ENCODE measurements at places on chromosomes 2 and 18.

GRCh38 chr18:68316636-68317035 lies 398.3 kb downstream of the TMX3 start:
- DNase-seq: no peak

DNA sequence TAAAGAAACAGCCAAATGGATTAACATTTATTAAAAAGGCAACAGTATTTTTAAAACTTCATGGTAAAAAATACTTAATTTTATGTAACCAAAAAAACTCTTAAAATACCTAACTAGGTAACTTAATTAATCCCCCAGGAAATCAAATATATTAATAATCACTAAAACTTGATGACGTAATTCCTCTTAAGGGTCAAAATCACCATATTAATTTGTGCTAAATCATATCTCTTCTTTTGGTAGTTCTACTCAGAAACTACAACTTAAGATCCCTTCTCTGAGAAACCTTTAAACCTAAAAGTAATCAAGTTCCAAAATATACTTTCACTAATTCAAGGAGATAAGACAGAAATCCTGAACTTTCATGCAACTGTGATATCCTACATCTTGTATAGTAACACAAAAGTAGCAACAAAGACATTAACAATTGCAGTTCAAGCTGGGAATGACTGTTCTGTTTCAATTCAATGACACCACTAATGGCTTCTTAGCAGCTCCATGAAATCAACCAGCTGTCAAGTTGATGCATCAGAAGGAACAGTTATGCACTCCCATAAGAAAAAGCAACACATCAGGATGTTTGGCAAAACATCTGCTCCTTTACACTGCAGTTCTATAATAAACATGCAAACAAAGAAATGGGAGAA lies 4.0 kb downstream of the BAZ2B start:
- DNase-seq: peak; percentile 21

GRCh38 chr18:5510135-5510846 lies 33.5 kb downstream of the EPB41L3 start:
- no peak for DNase-seq

DNA sequence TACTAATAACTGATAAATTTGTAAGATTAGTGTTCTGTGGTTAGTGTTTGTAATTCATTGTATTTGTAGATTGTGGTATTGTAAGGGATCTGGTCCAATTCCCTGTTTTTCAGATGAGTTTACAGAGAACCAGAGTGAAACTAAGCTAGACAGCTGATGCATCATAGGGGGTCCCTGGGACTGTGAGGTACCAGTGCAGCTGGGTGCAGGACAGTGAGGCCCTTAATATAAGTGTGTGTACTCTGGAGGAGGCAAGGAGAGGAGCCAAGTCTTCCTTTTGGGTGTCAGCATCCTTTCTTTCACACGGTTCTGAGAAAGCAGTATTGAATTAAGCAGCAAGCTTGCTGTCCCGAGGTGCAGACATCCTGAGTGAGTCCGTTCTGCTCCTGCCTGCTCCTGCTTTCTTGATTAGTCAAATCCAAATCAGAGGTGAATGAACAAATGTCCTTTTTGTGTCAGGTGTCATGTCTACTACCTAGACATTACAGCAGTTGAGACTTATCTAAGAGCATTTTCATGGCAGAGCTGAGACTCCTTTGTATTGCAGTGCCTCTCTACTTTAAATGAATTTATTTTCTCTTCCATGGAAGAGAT lies 194.9 kb downstream of the MCFD2 start:
- no peak for DNase-seq

DNA sequence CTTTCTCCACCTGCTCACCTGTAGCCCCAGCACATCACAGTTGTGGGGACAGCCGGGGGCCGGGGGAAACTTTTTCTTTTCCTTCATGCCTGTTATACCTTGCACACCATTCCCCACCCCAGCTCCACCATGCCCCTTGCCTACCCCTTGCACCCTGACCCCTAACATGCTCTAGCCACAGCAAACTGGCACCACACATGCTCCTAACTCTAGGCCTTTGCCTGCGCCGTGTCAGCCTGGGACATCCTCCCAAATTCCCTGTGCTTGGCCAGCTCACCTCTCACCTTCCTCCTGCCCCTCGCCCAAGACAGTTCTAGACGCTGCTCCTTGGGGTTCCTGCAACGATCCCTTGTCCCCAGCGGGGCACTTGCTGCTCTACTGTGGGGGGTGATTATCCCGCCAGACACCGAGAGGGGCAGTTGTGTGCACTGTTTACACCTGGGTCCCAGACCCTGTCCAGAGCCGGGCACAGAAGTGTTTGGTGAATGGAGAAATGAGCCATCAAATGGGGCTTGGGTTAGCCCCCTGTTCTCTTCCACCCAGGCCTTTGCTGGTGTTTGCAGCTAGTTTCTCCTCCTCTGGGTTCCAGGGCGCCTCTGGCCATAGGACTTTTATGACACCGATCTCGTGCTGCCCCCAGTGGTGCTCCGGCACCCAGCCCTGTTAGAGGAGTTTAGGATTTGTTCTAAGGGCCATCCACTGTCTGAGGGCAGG lies 129.8 kb downstream of the CTIF start:
- no peak for DNase-seq

Measured in Caki2 (cell line).